Activated CD4-positive, CD25-positive, alpha-beta regulatory T cell treated with anti-CD3 and anti-CD28 coated beads, Interleukin-2, amount 50 U/mL, for 16 hours (primary cell): ENCODE measurements at places on chromosomes 1 and 21.

DNA sequence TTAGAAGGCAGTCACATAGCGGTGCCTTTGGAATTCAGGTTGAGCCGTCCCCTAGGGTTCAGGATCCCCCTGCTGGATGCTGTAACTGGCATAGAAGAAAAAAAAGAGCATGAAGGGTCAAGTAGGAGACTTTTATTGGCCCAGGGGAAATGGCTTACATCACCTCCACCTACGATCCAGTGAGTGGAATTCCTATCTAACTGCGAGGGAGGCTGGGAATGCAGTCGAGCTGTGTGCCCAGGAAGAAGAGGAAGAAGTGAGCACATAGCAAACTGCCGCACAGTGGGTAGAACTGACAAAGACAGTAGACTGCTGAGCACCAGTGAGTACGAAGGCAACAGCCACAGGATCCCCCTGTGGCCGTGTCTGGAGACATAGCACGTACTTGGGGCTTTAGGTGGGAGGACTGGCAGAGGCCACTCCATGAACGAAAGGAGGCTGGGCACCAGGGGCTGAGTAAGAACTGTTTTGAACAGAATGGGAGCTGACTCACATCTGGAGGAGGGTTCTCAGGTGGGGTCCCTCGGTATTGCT is 79.2 kb downstream of the RNF220 start:
- no peak for DNase-seq

DNA sequence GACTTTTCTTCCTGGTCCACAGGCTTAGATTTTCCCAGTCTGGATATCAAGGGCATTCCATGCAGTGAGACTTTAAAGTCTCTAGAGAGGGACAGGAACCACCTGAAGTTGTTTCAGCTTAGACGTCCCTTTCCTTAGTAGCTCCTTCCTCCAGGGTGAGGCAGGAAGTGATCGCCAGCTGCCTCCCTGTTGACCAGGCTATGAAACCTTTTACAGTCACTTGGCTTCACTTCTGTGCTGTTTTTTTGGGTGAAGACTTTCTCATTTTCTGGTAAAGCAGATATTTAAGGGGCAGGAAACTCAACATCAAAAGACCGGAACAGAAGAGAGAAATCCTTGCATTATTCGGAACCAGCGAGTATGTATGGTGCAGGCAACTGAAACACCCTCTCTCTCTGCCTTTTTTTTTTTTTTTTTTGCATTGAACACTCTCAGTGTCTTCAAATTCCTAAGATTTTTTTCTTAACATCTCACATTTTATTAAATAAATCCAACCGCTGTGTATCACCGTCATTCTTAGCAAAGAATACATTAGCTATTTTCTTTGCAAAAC is 234.6 kb upstream of the IRF2BP2 start:
- no peak for DNase-seq

DNA sequence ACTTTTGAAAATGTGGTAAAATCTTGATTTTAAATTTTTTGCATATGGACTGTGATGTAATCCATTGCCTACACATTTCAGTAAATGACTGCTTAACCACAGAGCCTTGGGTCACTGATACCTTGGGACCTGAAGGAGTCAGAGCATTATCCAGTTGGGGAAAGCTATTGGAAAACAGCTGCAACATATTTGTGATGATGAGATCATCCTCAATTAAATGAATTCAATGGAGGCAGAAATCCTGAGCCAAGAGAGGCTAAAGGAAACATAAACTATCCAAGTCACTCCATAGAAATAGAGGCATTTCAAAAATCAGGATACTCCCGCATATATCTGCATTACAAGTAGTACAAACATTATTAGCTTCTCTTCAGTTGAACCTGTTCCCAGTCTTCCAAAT is 99.8 kb upstream of the PRMT6 start:
- no peak for DNase-seq

- DNase-seq: no peak
Observed at GRCh38 chr1:36109041-36109679, 15.9 kb downstream of the COL8A2 start.

GRCh38 chr1:16122916-16123315 is 33.0 kb downstream of the EPHA2 start:
- no peak for DNase-seq

GRCh38 chr1:89287181-89288050 is 14.8 kb upstream of the GBP5 start:
- DNase-seq: no peak

DNA sequence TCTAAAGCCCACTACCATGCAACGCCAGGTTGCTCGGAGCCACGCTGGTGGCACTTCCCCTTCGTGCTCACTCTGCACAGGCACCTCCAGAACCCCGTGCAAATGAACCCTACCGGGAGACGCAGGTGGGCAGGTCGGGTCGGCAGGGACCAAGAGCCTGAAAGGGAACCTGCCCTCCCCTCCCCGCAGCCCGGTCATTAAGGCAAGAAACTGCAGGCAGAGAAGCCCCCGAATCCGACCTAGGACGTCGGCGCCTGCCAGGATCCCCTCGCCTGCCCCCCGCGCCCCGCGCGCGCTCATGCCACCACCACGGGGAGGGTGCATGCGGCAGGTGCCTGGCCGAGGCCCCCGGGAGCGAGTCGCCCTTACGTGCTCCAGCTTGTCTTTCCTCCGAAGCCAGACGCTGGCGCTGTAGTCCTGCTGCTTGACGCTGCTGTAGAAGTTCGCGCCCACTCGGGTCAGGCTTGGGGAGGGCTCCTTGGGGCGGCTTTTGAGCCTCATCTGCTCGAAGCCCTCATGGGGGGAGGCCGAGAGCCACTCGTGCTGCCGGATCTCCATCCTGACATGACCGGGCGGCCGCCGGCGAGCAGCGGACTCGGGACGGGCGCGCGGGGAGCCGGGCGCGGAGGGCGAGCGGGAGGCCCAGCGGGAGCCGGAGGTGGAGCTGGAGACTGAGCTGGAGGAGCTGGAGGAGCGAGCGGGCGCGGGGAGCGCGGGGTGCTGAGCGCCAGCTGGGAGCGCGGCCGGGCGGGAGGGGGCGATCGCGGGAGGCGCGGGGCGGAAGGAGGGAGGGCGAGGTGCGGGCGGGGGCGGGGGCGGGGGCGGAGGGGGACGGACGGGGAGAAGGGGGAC is 552 bp downstream of the PLD5 start:
- no peak for DNase-seq

DNA sequence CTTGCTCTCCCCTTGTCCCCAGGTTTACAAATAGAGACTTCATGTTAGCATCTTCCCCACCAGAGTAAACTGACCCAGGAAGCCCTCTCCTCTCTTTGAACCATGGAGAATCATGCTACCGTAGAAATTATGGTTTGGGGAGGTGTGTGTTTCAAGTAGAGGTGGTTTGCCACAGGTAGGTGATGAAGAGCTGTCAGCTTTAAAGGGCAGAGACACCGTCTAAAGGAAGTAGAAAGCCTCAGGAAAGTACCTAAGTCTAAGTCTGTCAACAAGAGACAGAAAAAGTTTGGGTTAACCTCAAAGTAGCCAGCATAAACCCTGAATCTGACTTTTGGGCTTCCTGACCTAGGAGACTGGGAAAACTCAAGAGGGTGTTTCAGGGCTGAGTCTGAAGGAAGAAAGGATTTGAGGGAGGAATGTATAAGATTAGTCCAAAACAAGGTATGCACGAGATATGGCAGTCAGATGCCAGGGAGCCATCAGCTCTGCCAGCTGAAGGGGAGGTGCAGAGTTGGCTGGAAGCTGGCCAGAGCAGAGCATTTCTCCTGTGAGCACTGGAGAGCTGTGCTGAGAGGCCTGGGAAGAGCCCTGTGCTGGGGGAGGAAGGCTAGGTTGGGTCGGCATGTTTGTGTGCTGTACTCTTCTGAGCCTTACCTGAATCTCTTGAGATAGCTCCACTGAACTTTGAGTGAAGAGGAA is 14.3 kb downstream of the ADAMTSL4 start:
- DNase-seq: no peak

GRCh38 chr1:9451081-9451480 is 88.2 kb upstream of the SLC25A33 start:
- DNase-seq: no peak

DNA sequence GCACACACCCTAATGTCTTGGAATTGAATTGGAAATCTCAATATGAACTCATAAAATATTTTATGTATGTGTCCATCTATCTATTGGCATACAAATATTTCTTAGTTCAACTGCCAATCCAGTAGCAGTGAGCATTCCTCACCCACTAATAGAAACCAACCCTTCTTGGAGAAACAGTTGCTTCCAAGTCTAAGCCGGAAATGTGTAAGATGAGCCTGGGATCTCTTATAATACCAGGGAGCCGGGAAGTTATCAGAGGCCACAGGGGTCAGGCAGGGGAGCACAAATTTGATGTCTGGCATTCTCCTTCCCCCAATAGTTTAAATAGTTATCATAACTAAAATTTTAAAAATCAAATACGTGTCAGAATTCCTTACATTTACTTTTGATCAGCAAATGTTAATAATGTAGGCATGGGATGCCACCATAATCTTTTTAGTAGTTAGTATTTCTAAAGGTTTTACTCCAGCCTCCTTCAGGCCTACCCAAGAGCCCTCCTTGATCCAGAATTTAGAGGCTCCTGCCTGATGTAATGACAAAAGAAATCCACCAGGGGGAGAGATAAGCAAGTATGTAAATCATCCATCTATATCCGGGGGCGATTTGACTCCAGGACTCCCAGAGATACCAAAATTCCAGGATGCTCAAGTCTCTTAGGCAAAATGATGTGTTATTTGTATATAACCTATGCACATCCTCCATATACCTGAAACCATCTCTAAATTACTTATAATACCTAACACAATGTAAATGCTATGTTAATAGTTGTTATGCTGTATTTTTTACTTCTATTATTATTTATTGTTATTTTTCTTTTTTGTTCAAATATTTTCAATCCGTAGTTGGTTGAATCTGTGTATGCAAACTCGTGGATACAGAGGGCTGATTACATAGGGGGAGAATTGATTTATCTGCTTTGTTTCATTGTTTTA is 218.7 kb upstream of the COA6 start:
- no peak for DNase-seq

DNA sequence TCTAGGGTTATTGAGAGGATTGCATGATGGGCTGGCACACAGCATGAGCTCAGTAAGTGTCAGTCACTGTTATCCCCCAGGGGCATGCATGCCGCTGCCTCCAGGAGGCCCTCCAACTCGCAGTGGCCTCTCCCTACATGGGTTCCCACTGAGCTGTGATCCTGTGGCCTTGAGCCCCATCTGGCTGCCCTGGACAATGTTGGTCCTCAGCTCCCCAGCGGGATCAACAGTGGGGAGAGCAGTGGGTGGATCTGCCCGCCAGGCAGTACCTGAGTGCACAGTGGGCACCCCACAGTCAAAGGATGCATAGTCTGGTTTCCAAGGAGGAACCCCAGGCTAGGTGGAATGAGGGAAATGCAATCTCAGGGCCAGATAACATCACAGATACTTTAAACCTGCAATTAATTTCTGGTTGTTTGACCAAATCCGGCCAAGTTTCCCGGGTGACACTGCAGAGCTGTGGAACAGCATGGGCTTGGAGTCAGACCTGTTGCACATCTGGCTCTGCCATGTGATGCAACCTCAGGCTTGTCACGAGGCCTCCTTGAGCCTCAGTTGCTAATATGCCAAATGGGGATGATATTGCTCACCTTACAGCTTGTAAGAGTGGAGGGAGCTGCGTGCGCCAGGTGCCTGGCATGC is 9.3 kb downstream of the PADI3 start:
- no peak for DNase-seq

- no peak for DNase-seq
Observed at GRCh38 chr1:159902541-159902940, 2.6 kb upstream of the CFAP45 start.

- DNase-seq: no peak
Observed at GRCh38 chr21:43585924-43586413, 73.3 kb downstream of the HSF2BP start.

- DNase-seq: no peak
Observed at GRCh38 chr1:234619071-234619480, 9.1 kb upstream of the IRF2BP2 start.

GRCh38 chr21:25855576-25855975 is 120.8 kb downstream of the GABPA start:
- no peak for DNase-seq

GRCh38 chr1:48047116-48047515 is 49.9 kb upstream of the TRABD2B start:
- no peak for DNase-seq

- DNase-seq: no peak
Observed at GRCh38 chr21:38475519-38475918, 22.8 kb downstream of the ERG start.

DNA sequence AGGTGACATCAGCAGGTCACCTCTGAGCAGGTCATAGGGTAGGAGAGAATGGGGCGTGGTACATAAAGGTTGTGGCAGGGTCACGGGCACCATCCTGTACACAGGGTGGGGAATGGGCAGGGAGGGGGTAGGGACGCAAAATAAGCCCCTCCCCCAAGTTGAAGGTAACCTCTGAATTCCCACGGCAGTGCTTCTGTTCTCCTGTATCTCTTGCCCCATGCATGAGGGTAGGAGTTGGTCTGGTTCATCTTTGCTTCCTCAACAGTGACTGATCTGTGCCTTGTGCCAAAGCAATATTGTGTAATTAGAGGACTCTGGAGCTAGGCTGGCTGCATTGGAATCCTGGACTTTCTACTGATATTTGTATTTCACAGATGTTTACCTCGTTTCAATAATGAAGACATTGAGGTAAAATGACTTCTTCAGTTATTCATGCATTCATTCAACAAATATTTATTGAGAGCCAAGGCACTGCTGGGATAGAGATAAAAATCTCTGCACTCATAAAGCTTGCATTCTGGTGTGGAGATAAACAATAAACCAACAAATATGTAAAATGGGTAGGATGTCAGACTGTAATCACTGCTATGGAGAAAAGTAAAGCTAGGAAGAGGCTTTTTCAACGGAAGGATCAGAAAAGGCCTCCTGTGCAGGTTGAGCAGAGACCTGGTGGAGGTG is 18.4 kb upstream of the GFI1 start:
- no peak for DNase-seq

DNA sequence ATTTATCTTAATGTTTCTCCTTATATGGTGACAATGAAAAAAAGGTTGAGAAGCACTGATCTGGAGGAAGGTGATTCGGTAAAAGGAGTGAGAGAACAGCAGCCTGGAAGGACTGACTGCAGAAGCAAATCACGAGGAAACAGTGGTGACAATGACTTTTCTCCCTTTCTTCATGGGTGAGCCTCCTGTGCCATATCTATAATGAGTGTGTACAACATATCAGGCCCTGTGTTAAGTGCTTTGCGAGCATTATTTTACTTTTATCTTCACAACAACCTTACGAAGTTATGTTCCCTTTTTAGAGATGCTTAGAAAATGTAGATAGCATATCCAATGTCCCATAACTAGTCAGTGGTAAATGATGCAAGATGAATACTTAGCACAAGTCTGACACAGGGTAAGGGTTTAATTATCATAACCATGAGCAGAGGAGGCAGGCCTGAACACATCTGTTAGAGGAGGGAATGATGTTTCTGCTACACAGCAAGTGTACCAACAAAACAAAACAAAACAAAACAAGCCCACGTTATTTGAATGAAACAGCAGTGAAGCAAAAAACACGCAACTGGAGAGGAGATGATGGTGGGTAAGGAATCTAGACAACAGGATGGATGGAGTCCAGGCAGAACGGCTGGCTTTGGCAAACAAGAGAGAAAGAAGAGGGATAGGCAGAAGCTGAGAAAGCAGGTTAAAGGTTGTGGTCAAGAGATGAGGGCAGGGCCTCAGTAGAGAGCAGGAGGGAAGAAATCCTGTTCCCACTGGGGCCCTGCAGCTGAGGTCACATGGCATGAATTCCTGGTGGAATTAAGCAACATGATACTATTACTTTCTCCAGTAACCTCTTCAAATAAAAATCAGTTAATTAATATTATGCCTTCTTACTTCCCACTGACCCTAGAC is 29.6 kb downstream of the GNG12 start:
- DNase-seq: no peak
